Activated T-cell treated with anti-CD3 and anti-CD28 coated beads, Interleukin-2, amount 50 U/mL, for 72 hours (primary cell): ENCODE measurements at places on chromosomes 1 and 21. TPM values are rescaled to one million over a fixed set of nuclear protein-coding genes. Genes with fewer than 3 reads are reported as not detected.

Gene DNASE2B
- not detected for total RNA-seq

DNA sequence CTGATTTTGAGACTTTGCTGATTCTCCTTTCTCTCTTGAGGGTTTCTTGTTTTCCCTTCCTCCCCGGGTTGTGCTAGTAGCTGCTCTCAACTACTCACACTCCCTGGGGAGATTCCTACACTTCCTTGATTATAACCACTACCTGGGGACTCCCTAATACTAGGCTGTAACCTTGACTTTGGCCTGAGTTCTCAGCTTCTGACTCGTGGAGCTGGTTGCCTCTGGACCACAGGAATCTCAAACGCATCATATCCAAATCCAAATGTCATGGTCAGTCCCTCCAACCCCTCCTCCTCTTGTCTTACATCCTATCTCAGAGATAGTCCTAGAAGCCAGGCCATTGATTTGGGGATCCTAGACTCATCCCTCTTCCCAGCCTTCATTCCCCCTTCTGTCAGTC, 12.0 kb downstream of the MOV10 start:
- H3K27me3 ChIP-seq = no peaks in the 10 kb centered on the region
- no peak overlapping the region for H3K27ac ChIP-seq
- DNase-seq = no peak
- peaks cover 2% of the 10 kb centered on the region for H3K36me3 ChIP-seq

GRCh38 chr1:206004826-206005225, 1.6 kb upstream of the RAB7B start:
- peaks cover 29% of the 10 kb centered on the region for H3K4me1 ChIP-seq
- H3K27ac ChIP-seq = no peak overlapping the region
- peaks cover 28% of the 10 kb centered on the region for H3K27me3 ChIP-seq
- no peaks in the 10 kb centered on the region for H3K36me3 ChIP-seq

Gene HSF2BP
- 1.9 TPM for total RNA-seq

Gene SLC6A17
- total RNA-seq = 0.31 TPM
